Colonic mucosa (tissue), 4 donors: ENCODE measurements at places on chromosomes 3 and 15. TPM values are rescaled to one million over a fixed set of nuclear protein-coding genes. Genes with fewer than 3 reads are reported as not detected.

A4GNT gene
- total RNA-seq, result not detected

UQCC5 gene
- total RNA-seq, result 11.3 TPM

ACP3 gene
- total RNA-seq, result 23.5 TPM

COL6A5 gene
- total RNA-seq, result not detected

ILDR1 gene
- total RNA-seq, result 18.4 TPM

ENTPD3 gene
- total RNA-seq, result 2.3 TPM

LRRC31 gene
- 66.0 TPM for total RNA-seq

CELSR3 gene
- total RNA-seq, result 1.3 TPM

CLDN18 gene
- total RNA-seq, result 0.44 TPM

CIDEC gene
- total RNA-seq, result 4.5 TPM

HHATL gene
- total RNA-seq, result 1.2 TPM

LMAN1L gene
- total RNA-seq, result not detected

CYP19A1 gene
- not detected for total RNA-seq

CPNE4 gene
- total RNA-seq, result not detected

THBS1 gene
- 390 TPM for total RNA-seq

TRH gene
- not detected for total RNA-seq

VEPH1 gene
- 2.7 TPM for total RNA-seq

C3orf80 gene
- total RNA-seq, result 1.9 TPM
